ENCODE measurements at places on chromosomes 11 and 22.
A peak's percentile ranks its signal among the peaks of the same experiment; 100 is the strongest.

DNA sequence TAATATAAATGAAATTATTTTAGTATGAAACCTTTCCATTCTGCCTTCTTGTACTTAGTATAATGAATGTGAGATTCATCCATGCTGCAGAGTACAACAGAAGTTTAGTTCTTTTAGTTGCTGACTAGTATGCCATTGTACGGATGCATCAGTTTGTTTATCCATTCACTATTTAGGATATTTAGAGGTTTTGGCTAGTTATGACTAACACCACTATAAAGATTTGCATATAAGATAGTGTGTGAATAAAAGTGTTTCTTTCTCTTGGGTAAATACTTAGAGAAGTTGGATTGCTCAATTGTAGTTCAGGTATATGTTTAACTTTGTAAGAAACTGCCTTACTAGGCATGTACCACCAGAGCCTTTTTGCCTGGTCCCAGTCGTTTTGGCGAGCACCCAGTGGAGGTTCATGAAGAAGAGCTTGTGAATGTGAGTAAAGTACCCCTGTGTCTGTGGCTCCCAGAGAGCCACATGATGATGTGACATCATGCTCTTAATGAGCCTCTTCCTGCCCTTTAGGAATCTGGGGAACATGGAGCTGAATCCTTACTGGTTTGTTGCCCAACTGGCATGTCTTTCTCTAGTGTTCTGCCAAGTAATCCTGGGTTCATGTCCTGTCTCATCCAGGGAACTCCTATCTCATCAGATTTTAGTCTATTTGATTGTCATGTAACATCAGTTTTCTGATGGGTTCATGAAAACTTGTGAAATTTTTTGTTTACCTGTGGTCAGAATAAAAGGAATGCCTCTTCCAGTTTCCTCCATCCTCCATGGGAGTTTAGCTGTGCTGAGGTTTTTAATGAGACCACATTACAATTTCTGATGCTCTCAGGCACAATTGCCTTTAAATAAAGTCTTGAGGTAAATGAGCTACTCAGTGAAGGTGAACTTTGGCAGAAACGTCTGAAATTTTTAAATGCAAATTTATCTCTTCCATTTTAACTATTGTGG lies 234.8 kb downstream of the CASP12 start:
- DNase-seq = no peak

- peak; percentile 33 for DNase-seq
Measured at GRCh38 chr22:36237462-36238372, 1.6 kb downstream of the APOL2 start.

DNA sequence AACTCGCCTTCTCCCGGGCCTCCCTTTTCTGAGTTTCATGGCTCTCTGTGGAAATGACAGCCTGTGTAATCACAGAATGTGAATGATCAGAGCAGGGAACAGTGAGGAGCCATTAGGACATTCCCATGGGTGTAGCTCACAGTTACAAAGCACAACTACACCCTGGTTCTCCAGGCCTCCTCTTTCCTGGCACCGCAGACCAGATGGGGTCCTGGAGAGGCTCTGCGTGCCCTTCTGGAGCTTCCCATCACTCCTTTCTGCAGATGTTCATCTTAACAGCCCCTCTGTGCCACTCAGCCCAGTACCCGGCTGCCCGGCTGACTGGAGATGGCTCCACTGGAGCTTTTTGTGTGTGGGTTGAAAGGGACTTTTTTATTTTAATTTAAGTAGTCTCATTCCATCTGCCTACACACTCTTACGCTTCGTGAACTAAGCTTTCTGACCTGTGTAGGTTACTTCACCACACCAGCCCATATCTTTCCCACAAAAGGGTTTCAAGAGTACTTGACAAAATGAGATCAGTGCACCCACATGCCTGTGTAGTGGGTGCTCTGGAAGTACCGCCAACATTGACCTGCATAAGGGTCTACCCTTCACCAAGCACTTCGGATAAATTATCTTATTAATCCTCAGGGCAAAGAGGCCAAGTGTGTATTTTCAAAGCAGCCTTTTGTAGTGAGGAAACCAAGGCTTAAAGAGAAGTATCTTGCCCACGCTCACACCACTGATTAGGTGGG lies 29.8 kb downstream of the SREBF2 start:
- DNase-seq = peak; percentile 39

DNA sequence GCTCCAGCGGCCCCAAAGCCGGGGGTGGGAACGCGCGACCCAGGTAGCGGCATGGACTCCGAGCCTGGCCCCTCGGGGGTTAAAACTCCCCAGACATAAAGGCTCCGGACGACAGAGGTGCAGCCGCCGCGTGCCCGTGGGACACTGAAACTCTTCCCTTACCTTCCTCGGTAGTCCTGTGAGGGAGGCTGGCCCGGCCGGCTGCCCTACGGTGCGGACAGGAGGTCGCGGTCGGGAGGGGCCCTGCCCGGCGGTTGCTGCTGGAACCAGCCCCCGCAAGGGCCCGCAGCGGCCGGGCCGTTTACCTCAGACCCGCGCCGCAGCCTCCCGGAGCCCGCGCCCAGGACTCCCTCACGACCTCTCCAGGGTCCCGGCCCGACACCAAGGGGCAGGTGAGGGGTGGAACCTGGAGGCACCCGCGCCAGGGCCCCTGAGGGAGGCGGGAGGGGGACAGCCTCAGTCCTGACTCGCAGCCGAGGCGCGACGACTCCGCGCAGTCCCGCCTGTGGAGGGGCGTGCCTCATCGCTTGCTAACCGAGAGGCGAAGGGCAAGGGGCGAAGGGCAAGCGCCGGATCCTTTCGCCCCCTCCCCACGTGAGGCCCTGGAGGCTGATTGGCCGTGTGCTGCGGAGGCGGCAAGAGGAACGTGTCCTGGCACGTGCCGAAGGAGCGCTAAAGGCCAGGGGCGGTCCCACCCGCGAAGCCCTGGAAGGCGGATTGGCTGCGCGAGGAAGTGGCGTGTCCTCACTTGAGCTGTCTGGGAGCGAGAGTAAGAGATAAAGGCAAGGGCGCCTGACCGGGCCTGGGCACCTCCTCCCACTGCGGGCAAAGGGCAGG lies at the start of gene UPB1:
Gene UPB1, plus strand, starts transcription at position 805 of the 837 bp plus-strand sequence. CDS start 72 bp downstream, outside the sequence.
- no peak for DNase-seq

GRCh38 chr11:10400856-10401255 lies 54.2 kb upstream of the AMPD3 start:
- DNase-seq = no peak

- DNase-seq = no peak
Measured at GRCh38 chr11:118619444-118620197, 12.2 kb downstream of the PHLDB1 start.

GRCh38 chr11:35313066-35313759 lies 106.1 kb downstream of the SLC1A2 start:
- peak; percentile 77 for DNase-seq

Data from germinal center (tissue), 1 donor.